Islet precursor cell (in vitro differentiated cells): ENCODE measurements at places on chromosomes 13 and 19.

GRCh38 chr13:98022210-98022609, 68.7 kb downstream of the IPO5 start:
- peak; percentile 72 for DNase-seq

- DNase-seq, result peak; percentile 45
These were observed 15.4 kb downstream of the ATP11A start for GRCh38 chr13:112705286-112705685.

GRCh38 chr13:53254500-53254899, 225.9 kb downstream of the OLFM4 start:
- no peak for DNase-seq

- no peak for DNase-seq
These were observed 93.3 kb upstream of the ATXN8OS start for GRCh38 chr13:70014337-70014736.

- DNase-seq, result peak; percentile 53
These were observed 1.6 kb upstream of the KANK2 start for GRCh38 chr19:11198769-11199424.

- peak; percentile 62 for DNase-seq
These were observed 3.9 kb downstream of the PIH1D1 start for GRCh38 chr19:49447485-49448431.

- no peak for DNase-seq
These were observed 6.1 kb upstream of the LILRA5 start for GRCh38 chr19:54319049-54319448.

DNA sequence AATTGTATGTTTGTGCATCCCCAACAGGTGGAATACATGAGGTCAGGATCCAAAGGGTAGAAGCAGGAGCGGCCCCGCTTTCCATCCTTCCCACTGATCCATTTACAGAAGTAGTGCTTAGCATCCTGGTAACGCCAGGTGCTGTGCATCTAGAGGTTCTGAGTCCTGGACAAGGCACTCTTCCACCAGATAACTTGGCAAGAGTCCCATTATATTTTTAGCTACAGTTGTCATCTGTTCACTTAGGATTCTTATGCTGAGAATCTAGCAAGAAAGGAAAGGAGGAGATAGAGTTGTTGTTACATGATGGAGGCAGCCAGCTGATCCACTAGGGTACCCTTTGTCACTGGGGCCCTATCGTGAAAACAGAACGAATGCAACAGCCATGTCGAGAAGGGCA, 389.5 kb upstream of the ZNF507 start:
- peak; percentile 17 for DNase-seq

DNA sequence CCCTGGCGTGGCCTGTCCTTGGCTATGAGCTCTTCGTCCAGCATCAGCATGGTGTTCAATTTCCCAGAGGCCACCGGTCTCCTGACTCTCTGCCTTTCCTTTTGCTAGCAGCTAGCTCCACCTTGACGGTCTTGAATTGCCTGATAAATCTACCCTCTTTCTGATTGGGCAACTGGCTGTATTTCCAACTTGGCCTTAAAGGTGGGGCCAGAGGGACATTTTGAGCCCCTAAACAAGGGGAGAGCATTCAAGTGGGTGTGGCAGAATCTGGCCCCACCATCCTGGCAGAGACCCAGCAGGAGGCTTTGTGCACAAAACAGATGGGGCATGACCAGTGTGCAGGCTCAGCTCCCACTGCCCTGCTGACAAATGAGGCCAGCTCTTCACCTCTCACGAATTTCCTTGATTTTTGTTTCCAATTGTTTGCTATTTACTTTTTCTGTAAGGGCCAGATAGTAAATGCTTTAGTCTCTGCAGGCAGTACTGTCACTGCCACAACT, 148.9 kb upstream of the VSTM2B start:
- DNase-seq, result peak; percentile 17

DNA sequence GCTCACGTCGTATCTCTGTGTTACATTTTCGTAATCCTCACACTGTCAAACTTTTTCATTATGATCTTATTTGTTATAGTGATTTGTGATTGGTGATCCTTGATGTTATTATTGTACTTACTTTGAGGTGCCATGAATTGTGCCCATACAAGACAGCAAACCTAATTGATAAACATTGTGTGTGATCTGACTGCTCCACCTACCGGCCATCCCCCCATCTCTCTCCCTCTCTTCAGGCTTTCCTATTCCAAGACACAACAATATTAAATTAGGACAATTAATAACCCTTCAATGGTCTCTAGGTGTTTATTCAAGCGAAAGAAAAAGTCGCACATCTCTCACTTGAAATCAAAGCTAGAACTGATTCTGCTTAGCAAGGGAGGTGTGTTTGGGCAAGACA, 349.3 kb downstream of the RBM26 start:
- no peak for DNase-seq

DNA sequence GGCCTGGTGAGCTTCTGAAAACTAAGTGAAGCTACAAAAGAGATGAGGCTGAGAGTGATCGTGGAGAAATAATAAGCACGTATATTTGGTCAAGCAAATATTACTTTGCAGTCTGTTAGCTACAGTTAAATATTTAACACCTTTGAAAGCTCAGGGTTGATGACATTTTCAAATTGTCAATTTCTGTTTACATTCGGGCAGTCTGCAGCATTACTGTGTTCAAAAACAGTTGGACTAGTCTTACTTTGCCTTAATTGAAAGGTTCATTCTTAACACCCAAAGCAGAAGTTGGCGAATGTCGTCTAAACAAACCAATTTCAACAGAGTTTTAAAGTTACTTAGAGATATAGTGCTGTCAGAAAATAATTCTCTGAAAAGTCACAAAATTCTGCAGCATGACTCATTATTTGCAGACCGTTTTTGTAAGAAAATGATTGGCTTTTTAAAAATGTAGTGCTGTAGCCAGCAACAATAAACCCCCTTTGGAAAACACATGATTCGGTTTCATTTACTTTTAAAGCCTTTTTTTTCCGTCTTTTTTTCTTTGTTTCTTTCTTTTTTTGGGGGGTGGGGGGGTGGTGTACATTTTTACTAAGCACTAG, 549.0 kb downstream of the GPC6 start:
- no peak for DNase-seq

- peak; percentile 93 for DNase-seq
These were observed 154.2 kb upstream of the MAB21L1 start for GRCh38 chr13:35630551-35631275.

DNA sequence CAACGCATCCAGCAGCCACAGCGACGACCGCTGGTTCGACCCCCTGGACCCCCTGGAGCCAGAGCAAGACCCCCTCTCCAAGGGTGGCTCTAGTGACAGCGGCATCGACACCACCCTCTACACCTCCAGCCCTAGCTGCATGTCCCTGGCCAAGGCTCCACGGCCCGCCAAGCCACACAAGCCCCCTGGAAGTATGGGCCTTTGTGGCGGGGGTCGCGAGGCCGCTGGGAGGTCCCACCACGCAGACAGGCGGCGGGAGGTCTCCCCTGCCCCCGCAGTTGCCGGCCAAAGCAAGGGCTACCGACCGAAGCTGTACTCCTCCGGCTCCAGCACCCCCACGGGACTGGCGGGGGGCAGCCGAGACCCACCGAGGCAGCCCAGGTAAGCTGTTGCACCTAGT, 59.5 kb downstream of the DPF1 start:
- no peak for DNase-seq

GRCh38 chr13:27607125-27607524, 13.2 kb downstream of the LNX2 start:
- no peak for DNase-seq

DNA sequence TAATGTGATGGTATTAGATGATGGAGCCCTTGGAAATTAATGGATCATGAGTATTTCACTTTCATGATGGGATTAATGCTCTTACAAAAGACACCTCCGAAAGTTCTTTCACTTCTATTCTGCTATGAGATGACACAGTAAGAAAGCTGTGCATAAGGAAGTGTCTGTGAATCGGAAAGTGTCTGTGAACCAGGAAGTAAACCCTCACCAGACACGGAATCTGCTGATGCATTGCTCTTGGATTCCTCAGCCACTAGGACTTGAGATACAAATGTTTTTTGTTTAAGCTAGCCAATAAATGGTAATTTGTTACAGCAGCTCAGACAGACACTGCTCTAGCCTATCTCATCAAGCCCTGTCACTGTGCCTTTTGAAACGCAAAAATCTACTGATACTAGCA, 440.4 kb upstream of the PRR20A start:
- peak; percentile 51 for DNase-seq

GRCh38 chr19:5828661-5829566, 10.6 kb downstream of the FUT6 start:
- DNase-seq, result peak; percentile 93

DNA sequence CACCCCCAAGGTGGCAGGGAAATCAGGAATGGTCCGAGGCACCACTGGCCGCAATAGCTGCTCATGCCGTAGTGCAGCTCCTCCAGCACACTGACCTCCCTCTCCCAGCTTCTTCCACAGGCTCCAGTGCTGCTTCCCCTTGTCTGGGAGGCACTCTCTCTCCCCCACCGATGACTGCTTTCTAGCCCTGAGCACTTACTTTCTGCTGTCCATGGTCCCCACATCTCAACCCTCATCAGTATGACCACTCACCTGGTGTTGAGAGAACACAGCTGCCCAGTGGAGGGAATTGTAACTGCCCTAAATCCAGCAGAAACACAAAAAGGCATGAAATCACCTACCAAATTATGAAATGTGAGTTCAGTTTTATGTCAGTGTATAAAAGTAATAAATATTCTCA, 28.9 kb upstream of the TPP2 start:
- no peak for DNase-seq

DNA sequence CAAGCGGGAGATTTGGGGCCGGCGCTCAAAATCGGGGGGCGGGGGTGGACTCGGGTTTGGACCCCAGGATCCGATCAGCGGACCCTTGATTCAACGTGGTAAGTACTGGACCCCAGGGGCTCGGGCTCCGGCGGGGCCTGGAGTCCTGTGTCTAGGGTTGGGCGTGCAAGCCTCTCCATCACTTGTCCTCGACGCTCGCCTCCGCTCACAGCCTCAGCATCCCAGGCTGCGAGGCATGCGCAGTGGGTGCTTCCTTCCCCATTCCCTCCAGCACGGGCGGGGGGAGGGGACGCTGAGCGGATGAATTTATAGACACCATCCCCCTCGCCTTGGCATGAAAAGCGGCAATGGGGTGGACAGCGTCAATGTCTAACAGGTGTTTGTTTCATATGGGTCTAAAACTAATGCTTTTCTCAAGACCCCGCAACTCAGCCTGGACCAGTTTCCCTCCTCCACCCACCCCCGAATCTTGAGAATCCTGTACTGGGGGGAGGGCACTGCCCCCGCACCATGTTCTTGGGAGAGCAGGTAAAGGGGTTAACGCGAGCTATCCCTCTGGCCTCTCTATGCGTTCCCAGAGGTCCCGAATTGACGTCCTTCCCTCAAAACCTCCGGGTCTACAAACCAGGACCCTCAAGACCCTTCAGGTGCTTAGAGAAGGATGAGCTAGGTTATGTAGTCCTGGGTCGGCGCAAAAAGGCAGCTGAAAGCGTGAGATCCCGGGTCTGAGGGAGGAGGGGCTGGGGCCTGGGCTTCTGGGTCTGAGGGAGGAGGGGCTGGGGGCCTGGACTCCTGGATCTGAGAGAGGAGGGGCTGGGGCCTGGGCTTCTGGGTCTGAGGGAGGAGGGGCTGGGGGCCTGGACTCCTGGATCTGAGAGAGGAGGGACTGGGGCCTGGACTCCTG, 579 bp downstream of the CPT1C start:
- peak; percentile 82 for DNase-seq

GRCh38 chr19:14796021-14796420, 17.7 kb upstream of the ADGRE2 start:
- DNase-seq, result no peak

DNA sequence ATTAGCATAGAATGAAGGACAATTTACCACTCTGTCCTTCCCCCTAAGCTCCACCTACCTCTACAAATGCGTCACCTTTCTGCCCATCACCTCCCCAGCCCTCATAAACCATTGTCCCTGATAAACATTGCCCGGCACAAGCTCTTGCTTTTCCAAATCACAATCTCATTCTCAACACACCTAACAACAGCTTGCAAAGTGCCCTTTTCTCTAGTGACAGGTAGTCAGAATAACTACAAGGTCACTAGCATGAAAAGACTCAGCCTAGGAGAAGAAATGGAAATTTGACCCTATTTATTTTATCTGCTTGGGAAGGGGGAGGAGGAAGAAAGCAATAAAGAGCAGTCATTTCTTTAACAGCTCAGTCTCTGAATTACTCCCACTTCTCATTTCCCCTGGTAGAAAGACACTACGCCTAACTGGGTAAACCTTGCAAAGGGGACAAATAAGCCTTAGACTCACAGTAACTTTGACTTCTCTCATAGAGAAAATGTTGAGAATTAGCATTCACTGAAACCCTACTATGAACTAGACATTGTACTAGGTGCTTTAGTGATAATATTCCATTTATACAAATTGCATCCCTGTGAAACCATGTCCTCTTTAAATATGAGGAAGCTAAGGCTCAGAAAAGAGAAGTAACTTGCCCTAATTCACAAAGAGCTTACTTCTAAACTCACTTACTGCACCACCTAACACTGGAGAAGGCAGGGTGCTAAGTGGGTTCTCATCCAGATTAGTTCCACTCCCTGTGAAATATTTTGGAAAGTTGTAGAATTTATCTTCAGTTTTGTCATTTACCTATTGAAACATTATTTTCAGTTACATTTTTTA, 116.2 kb upstream of the FNDC3A start:
- no peak for DNase-seq

DNA sequence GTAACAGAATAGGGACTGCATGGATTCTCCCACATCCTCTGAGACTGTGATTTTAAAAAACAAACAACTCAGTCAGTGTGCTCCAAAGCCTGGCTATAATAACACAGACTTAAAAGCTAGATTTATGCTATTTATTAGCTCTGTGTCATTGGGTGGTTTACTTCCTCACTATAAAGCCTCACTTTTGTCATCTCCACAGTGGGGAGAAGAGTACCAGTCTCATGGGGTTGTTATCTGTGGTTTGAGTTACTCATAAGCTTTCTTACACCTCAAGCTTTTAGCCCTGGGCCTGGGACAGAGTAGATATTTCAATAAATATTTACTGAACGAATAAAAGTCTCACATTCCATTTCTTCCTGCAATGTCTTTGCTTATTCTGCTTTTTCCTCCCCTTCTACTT, 5.3 kb downstream of the RNASEH2B start:
- no peak for DNase-seq
